ENCODE measurements at places on chromosomes 3 and 15.
A peak's percentile ranks its signal among the peaks of the same experiment; 100 is the strongest.

GRCh38 chr3:151985787-151986430, 112.5 kb downstream of the SUCNR1 start:
- DNase-seq: no peak

DNA sequence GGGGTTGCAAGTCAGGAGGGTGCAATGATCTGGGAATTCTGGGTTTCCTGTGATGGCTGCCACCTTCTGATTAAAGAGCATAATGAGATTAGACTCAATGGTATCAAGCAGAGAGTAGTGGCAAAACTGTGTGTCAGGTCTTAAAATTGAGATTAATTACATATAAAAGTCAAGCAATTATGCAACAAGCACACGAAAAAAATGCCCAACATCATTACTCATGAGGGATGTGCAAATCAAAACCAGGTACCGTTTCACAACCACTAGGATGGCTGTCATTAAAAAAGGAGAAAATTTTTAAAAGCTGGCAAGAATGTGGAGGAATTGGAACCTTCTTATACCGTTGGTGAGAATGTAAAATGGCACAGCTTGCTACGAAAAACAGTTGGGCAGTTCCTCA, 205.0 kb downstream of the OSBPL10 start:
- no peak for DNase-seq

- DNase-seq: no peak
These were observed 20.3 kb downstream of the ACAA1 start for GRCh38 chr3:38116471-38117162.

DNA sequence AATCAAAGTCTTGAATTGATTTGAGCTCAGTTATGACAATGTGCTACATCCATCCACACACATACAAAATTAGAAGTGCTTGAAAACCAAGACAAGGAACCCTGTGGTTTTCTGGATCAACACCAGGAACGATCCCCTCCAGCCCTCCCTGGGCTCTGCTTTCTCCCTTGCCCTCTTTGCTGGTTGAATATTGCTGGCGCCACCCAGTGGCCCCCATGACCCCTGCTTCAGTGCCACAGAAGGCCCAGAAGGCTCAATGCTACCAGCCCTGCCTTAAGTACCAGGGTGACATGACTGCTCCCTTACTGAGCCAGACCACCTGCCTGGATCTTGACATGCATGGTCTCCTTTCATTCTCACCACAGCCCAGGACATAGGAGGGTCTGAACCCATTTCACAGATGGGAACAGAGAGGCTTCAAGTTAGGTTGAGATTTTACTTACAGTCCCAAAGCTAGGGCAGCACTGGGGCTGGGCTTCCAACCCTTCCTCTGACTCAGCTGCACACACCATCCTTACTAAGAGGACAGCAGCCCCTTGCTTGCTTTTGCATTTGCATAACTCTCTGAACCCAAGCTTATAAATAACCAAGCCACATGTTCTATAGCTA, 15.0 kb downstream of the IL12A start:
- DNase-seq: no peak

DNA sequence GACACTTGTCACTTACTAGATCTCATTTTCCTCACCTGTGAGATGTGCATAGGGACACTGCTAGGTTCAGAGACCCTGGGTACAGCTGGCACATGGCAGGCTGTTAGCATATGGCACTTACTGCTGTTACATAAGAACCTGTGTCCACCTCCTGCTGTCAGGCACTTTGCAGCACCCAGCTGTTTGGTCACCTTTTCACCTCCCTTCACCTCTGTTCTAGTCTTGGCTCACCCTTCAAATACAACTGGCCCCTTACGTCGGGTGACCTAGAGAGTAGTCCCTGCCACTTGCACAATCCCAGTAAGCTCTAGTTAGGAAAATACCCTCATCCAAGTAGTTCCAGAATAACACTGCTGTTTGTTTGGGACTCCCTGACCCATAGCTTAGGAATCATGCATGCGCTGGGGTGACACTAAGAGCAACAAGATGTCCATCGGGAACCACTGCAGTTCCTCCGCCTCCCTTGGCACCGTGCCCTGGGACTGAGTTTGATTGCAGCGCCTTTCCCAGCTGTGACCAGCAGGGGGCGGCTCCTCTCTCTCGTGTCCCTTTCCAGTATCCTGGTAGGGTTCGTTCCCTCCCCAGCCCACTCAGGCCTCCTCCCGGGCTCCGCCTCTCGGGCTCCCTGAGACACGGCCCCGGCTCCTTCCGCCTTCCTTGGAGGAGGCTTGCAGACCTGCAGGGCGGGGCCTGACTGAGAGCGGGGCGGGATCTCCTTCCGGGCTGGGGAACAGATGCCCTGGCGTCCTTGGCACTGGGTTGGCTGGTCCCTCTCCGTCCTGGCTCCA, 78.6 kb downstream of the ABHD5 start:
- peak; percentile 60 for DNase-seq

GRCh38 chr15:69457304-69458280, 5.0 kb downstream of the RPLP1 start:
- no peak for DNase-seq

GRCh38 chr3:94063496-94064119, 747 bp downstream of the NSUN3 start:
- peak; percentile 41 for DNase-seq

DNA sequence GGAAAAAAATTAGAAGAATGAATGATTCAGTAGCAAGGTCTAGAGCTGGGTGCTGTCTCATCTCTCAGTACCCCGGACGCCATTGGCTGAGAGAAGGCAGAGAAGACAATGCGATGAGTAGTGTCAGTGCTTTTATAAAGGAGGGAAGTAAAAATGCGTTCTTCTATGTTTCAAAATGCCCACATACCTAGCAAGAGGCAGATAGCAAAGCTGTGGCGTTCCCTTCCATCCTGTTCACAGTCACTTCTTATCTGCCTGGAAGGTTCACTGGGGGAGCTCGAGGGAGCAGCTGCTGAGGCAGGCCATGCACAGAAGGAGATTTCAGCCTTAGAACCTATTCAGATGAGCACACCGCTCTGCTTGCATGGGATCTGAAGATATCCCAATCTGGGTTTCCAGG, 234.0 kb downstream of the RPLP1 start:
- DNase-seq: no peak

- DNase-seq: no peak
These were observed 32.8 kb downstream of the SEC62 start for GRCh38 chr3:169999433-169999832.

- no peak for DNase-seq
These were observed 28.3 kb downstream of the LRRC2 start for GRCh38 chr3:46537779-46538178.

DNA sequence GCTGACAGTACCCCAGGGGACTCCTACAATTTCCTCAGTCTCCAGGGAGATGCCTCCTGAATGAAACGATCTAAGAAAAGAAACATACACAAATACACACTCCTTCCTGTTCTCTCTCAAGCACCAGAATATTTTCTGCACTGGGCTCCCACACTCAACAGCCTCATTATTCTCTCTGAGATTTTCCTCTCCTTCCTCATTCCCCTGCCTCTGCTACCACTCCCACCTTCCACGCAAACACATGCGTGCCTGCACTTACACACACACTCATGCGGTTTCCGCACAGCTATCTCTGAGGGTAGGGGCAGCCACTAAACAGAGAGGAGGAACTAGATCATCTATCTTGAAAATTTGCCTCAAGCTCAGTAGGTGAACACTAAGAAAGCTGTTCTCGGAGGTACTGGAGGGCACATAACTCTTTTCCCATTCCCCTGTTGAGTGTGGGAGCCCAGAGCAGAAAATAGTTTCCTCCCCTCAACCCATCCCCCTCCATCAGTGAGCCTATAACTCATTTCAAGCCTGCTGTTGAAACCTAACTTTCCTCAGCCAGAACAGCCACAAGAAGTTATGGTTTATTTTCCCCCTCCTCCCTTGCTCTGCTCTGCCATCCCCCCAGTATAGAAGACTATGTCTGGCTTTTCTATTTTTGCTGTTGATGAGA, 30.5 kb upstream of the TIPARP start:
- DNase-seq: peak; percentile 6

- DNase-seq: no peak
These were observed 214.5 kb downstream of the ZIC4 start for GRCh38 chr3:147191795-147192385.

GRCh38 chr3:156120528-156121251, at the start of gene KCNAB1:
Gene KCNAB1, plus strand, starts transcription at chr3:156120578.
- no peak for DNase-seq

DNA sequence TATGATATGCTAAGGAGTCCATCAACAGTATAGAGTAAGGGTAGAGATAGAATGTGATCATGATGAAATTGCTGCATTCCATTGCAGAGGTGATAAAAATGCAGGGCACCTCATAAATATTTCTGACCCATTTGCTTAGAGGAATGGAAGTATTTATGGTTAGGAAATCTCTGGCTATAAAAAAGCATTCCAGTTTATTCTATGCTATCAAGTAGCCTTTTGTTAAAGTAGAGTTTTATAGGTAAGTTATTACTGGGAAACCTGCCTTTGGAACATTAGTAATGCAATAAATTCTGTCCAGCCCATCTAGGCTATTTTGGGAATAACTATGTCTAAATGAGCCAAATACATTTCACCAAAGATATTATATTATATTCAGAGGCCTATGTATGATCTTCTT, 19.8 kb upstream of the STRIT1 start:
- DNase-seq: no peak

DNA sequence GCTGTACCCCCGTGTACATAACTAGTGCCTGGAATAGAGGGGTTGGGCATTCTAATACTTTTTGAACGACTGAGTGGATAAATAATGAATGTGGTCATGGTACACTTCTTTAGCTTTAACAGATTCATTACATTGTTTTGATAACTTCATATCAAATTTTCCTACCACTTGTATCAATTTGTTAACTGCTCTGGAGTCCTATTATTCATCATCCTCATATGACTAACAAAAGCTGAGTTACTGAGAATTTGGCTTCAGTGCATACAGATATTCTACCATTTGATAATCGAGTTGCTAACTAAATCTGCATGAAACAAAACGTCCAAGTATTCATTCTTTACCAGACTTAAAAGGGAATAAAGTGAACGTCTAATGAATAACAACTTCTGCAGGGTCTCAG, 31.7 kb downstream of the FRMD5 start:
- DNase-seq: no peak

GRCh38 chr3:30252474-30252873, 353.9 kb upstream of the TGFBR2 start:
- DNase-seq: no peak

- DNase-seq: no peak
These were observed 49.5 kb downstream of the WHAMM start for GRCh38 chr15:82858932-82859331.

- DNase-seq: no peak
These were observed 752.0 kb upstream of the GRM7 start for GRCh38 chr3:6108957-6109356.

GRCh38 chr3:133610031-133610430, 36.5 kb downstream of the CDV3 start:
- no peak for DNase-seq

GRCh38 chr15:28955993-28956421, 70.2 kb downstream of the APBA2 start:
- no peak for DNase-seq

- DNase-seq: no peak
These were observed 60.1 kb downstream of the ADAMTS9 start for GRCh38 chr3:64627471-64628321.

DNA sequence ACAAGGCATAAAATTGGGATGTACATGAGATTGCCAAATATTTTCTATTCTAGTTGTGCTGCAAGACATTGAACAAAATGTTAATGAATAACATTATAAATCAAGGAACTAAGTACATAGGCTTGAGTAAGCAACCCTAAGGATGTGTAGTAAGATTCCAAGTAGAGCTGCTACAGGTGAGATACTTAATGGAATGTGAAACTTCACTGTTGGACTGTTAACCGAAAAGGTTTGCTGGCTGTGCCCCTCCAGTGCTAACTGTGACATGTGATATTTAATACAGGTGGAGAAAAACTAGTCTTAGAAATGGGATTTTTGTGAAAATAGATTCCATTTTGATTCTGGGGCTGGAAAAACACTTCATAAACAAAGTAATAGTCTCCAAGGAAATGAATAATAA, 52.4 kb downstream of the TSC22D2 start:
- DNase-seq: no peak

- DNase-seq: no peak
These were observed 15.0 kb downstream of the PRKAR2A start for GRCh38 chr3:48832684-48833083.

DNA sequence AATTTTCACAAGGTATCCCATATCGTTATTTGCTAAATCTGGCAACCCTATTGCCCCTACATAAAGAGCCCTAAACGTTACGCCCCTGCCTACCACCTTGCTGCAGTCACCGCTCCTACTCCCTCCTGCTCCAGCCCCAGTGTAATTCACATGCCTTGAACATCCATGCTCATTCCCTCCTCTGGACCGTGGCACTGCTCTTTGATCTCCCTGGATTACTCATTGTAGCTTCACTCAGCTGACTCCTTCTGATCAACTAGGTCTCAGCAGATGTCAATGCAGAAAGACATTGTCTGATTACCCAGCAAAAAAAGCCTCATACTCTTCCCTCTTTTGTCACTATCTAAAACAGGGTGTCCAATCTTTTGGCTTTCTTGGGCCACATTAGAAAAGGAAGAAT, 40.7 kb upstream of the KBTBD8 start:
- DNase-seq: no peak

- no peak for DNase-seq
These were observed 59.0 kb upstream of the PLXNA1 start for GRCh38 chr3:126923895-126924294.

GRCh38 chr3:46214751-46215352, 6.7 kb upstream of the CCR1 start:
- DNase-seq: no peak

DNA sequence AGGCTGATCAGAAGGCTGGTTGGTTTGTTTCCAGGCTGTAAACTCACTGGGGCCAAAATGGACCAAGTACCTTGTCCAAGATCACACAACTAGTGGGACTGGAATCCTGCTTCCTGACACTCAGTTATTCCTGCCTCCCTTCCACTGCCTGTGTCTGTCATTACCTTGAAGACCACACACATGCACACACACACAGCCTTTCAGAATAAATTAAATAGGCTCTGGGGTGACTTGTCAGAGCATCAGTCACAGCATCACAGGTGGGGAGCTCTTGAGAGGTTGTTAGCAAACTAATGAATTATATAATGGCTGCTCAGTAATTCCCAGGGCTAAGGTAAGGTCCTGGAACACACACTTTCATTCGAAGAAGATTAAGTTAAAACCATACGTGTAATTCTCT, 231.8 kb downstream of the UACA start:
- DNase-seq: no peak

DNA sequence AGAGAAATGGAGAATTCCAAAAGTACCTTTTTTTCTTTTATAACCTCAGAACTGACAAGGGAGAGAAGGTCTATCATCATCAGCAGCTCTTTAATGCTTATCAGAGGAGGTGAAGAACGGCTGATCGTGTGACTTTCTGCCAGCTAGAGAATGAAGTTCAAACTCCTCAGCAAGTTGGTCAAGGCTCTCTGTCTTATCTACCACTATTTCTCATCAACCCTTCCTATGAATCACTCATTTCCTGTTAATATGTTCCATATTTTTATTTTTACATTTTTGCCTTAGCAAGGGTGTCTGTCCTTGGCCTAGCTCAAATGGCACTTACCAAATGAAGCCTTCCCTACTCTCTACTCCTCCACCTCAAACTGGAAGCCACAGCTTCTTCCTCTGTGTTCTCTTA, 73.1 kb upstream of the TSPAN3 start:
- DNase-seq: no peak

GRCh38 chr3:14514323-14514720, 25.8 kb downstream of the GRIP2 start:
- no peak for DNase-seq

GRCh38 chr3:194379651-194380050, 10.1 kb upstream of the LRRC15 start:
- DNase-seq: no peak

- no peak for DNase-seq
These were observed 194.1 kb upstream of the ZBTB20 start for GRCh38 chr3:115341208-115341607.

- no peak for DNase-seq
These were observed 115.7 kb downstream of the CHL1 start for GRCh38 chr3:312160-312733.
